ENCODE measurements at places on chromosomes 16 and 17.

DNA sequence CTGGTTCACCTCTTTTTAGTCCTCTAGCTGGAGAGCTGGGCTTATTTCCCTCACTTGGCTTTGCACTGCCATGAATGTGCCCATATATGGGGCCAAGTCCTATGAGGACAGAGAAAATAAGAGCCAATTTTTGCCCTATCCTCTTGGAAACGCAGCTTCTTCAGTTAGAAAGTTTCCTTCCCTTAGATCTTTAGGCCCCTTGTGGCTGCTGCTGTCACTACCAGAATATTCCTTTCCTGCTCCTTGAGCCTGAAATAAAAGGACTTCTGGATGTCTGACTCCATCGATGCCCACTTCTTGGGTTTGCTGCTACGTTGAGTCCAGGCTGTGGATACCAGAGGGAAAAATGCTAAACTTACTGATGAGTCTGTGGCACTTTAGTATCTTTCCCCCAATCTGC, 487.1 kb downstream of the GRIN2A start:
- DNase-seq: no peak

DNA sequence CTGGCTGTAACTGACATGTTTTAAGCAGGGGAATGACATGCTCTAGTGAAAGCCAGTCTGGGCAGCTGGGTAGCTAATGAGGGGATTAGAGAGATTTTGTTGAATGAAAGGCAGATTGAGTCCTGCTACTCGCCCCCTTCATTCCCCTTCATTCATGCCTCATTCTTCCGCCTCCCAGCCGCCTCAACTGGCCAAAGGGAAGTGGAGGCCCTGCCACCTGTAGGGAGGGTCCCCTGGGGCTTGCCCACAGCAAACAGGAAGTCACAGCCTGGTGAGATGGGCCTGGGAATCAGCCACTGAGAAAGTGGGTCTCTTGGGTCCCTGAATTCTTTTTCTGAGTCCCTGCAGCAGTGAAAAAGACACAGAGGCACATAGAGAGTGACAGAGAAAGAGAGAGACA, 1.1 kb upstream of the CD19 start:
- DNase-seq: no peak

- no peak for DNase-seq
Observed at GRCh38 chr17:82976982-82977488, 102.4 kb upstream of the METRNL start.

DNA sequence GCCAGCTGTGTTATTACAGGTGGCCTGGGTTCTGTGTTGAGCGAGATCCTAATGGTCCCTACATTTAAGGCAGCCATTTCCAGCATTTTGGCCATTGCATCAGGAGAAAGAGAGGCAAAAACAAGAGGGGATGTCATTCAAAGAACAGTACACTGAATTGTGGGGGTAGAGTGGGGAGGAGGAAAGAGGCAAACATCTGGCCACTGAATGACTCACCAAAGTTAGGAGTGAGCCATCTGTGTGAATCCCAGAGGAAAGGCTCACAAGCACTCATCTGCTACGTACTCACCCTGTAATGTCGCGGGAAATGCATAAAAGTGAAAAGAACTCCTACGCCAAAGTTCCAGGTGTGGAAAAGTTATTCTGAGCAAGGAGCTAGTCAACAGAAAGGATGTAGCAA, 16.7 kb downstream of the KRABD2 start:
- DNase-seq: no peak

- DNase-seq: no peak
Observed at GRCh38 chr16:1990351-1991134, 773 bp downstream of the SYNGR3 start.

- no peak for DNase-seq
Observed at GRCh38 chr16:50539053-50539695, 9.0 kb upstream of the NKD1 start.

GRCh38 chr17:82565551-82565950, 46.0 kb downstream of the FOXK2 start:
- no peak for DNase-seq

DNA sequence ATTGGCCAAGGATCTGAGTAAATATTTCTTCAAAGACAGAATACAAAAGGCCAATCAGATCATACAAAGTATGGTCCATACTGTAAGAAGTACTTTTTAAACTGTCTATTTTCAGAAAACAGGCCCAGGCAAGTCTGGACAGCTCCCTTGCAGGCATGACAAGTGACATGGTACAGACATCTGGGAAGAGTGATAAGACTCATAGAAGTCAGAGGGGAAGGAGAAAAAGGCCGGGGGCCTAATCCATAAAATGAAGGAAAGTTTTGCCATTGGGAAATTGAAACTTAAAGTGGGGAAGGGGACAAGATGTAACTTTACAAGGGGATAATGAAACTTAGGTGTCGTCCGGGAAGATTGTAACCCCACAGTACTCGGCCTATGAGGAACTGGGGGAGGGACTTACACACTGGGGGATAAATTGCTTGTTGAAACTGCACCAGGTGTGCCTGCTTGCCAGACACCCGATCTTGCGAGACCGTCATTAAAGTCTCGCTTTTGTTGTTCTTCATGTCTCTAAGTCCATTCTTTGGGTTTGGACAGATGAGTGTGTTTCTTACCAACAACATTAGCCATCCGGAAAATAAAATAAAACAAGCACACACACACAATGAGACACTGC, 684.0 kb downstream of the CDH11 start:
- no peak for DNase-seq

GRCh38 chr17:58329035-58329809, 627 bp upstream of the TSPOAP1 start:
- DNase-seq: peak; percentile 93

GRCh38 chr16:1333149-1333812, at the start of gene BAIAP3:
BAIAP3 (plus strand) TSS chr16:1333645; CDS start chr16:1338550, 4,905 bp downstream.
- DNase-seq: peak; percentile 70

GRCh38 chr16:74738113-74738541, 36.5 kb downstream of the FA2H start:
- no peak for DNase-seq

DNA sequence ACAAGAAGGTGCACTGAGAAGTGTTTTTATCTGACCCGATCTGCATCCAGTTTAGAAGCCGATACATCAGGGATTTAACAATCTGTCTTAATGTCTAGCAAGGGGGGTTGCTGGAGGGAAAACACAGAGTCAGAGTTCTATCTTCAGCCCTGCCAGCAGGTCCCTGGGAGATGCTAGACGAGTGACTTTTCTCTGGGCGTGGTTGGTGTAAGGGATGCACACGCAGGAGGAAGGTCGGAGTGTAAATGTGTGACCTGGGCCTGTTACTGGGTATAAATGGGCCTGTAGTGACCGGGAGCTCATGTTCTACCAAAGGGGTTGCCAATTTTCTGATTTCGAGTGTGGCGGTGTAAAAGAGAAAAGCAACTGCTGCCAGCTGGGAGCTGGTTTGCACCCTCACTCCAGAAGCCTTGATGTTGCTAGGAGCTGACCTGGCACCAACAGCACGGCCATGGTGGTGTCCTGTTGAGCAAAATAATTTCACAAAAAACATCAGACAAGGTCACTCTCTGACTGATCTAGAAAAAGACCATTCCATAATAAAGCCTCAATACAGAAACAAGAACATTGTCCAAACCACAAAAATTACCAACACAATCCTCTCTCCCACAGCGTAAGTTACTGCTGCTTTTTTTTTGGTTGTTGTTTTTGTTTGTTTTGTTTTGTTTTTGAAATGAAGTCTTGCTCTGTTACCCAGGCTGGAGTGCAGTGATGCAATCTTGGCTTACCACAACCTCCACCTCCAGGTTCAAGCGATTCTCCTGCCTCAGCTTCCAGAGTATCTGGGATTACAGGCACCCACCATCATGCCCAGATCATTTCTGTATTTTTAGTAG, 1.3 kb upstream of the KCTD13 start:
- DNase-seq: no peak

DNA sequence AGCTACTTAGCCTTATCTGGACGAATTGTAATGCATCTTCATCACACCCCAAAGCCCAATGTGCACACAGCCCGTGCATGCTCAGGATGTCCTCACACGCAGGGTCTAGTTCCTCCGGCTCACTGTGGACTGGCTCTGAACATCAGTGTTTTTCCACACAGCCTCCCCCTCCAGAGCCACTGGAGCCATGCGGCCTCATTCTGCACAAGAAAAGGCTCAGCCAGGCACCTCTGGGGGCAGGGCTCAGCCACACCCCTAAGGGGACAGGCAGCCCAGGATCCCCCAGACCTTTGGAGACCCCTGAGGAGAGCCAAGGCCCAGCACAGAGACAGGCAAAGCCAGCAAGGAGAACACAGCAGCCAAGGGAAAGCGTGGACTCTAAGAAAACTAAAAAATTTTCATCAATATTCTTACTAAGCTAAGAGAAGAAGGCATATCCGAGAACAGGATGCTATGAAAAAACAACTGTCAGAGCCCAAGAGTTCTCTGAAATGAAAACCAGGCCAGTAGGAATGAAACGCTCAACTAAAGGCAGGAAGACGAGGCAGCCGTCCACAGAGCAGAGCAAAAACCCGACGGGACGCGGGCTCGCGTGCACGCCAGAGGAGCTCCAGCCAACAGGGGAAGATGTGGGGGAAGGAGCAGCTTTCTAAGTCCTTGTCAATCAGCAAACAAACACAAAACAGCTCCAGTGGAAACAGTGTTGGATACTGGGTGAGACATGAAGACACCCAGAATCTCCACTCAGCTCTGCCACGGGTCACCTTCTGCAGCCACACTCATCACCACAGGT, 34.5 kb downstream of the MAP1LC3B start:
- DNase-seq: no peak

DNA sequence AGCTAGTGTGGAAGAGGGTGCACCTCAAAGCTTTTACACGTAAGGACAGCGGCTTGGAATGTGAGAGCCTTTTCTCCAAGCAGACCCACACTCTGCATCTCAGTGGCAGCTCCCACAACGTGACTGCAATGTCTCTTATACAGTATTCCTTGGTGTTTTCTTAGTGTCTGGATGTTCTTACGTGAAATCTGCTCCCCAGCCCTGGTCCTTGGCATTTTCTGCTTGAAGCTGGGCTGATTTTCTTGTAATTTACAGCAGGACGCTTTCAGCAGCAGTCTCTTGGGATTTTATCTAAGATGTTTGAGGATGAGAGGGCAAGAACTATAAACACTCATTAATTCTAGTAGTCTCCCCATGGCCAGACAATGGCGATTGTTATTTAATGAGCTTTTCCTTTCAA, 12.1 kb upstream of the POLR3E start:
- DNase-seq: no peak

DNA sequence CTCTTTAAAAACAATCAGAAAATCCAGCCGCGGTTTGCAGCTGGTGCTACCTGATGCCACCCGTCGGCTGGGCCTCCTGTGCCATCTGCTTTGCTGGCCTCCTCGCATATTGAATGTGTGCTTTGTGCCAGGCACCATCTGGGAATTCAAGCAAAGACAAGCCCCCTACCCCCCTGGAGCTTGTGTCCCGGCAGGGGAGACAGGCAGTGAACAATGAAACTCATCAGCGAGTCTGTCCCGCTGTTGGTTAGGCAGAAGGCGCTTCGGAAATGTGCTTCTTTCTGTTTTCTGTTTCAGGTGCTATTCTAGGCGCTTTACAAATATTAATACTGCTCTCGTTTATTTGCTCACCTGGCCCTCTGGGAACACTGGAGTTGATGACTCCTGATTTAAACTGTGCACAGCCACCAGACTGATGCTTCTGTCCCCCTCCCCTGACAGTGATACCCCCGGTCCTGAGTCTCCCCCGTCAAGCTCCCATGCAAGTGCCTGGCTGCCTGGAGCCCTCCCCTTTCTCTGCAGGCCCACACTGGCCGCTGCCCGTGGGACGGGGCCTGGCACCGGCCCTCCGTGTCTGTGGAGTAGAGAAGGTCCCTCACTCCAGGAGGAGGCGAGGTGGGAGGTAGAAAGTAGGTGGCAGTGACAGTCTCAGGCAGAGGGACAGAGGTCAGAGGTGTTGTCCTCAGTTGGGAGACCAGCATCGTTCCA, 126.1 kb upstream of the PLCG2 start:
- no peak for DNase-seq

GRCh38 chr16:25030420-25031131, 15.4 kb upstream of the ARHGAP17 start:
- DNase-seq: no peak

- DNase-seq: no peak
Observed at GRCh38 chr17:65030618-65031017, 25.9 kb downstream of the GNA13 start.

DNA sequence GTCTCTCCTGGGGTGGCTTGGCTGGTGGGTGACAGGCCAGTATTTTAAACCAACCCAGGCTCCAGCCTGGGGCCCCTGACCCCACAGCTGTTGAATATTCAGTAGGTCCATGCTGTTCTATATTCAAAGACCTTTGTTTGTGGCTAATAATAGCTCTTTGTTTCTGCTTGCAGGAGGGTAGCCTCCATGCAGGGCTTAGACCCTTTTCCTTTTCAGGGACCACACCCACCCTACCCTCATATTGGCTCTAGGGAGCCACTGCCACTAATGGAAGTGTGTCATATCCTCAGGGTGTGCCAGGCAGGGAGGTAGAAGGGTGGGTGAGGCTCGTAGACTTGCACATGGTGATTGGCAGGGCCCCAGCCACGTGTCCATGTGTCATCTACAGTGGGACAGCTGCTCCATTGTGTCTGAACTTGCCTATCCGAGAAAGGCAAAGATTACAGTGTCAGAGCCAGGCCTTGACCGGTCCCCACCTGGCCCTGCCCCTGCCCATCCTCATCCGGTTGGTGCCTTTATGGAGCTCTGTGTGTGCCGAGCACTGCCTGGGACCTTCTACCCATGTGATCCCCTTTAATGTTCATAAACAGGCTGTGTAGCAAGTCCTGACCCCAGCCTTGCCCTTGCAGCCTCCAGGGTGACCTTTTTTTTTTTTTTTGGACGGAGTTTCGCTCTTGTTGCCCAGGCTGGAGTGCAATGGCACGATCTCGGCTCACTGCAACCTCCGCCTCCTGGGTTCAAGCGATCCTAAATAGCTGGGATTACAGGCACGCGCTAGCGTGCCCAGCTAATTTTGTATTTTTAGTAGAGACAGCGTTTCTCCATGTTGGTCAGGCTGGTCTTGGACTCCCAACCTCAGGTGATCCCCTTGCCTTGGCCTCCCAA, 22.1 kb downstream of the TMC7 start:
- no peak for DNase-seq

Data from suppressor macrophage treated with lipopolysaccharide for 4 hours (primary cell).